ENCODE measurements at places on chromosomes 3 and 15. TPM values are rescaled to one million over a fixed set of nuclear protein-coding genes. Genes with fewer than 3 reads are reported as not detected.

The STAB1 gene
- total RNA-seq, result not detected

The AP3B2 gene
- 0.63 TPM for total RNA-seq

The TAMM41 gene
- 13.1 TPM for total RNA-seq

The SLC24A5 gene
- total RNA-seq, result not detected

The GHSR gene
- total RNA-seq, result not detected

The CEMIP gene
- 1.2 TPM for total RNA-seq

The ARGFX gene
- not detected for total RNA-seq

The CCDC191 gene
- total RNA-seq, result 1.7 TPM

The LRRIQ4 gene
- total RNA-seq, result 0.04 TPM

The SSUH2 gene
- 0.11 TPM for total RNA-seq

The CTXND1 gene
- total RNA-seq, result not detected

The C3orf85 gene
- total RNA-seq, result not detected

The AADACL2 gene
- not detected for total RNA-seq

The CD96 gene
- total RNA-seq, result 0.10 TPM

The PAQR5 gene
- total RNA-seq, result 0.07 TPM

The ESYT3 gene
- total RNA-seq, result 0.92 TPM

The CHRD gene
- not detected for total RNA-seq

The C3orf62 gene
- 2.3 TPM for total RNA-seq

The LIPC gene
- not detected for total RNA-seq

The GOLGA8Q gene
- total RNA-seq, result 0.21 TPM

The TGM4 gene
- 1.3 TPM for total RNA-seq

The TRIM59 gene
- 24.7 TPM for total RNA-seq

The TGFBR2 gene
- 125 TPM for total RNA-seq

The DPH6 gene
- total RNA-seq, result 12.7 TPM

The SEMA3G gene
- 0.21 TPM for total RNA-seq

The MESP1 gene
- 0.11 TPM for total RNA-seq

The CAPN3 gene
- total RNA-seq, result 3.8 TPM

The DUOXA2 gene
- total RNA-seq, result not detected

The VILL gene
- total RNA-seq, result 3.7 TPM

The GOLGA6L25 gene
- total RNA-seq, result not detected

The TM4SF4 gene
- total RNA-seq, result not detected

The MFSD1 gene
- total RNA-seq, result 31.9 TPM

The DNASE1L3 gene
- not detected for total RNA-seq

The RABL3 gene
- total RNA-seq, result 17.8 TPM

The ALS2CL gene
- total RNA-seq, result 32.3 TPM

The AHSG gene
- total RNA-seq, result 0.21 TPM

Measured in foreskin keratinocyte (primary cell).